ENCODE measurements at places on chromosomes 3 and 15. TPM values are rescaled to one million over a fixed set of nuclear protein-coding genes. Genes with fewer than 3 reads are reported as not detected.

The KBTBD13 gene
- 0.09 TPM for polyA plus RNA-seq

The ANKRD34C gene
- not detected for polyA plus RNA-seq

The DNAH1 gene
- 0.17 TPM for polyA plus RNA-seq

The HTR3E gene
- not detected for polyA plus RNA-seq

The TOMM70 gene
- 26.5 TPM for polyA plus RNA-seq

The WDR76 gene
- polyA plus RNA-seq = 8.5 TPM

The MANF gene
- 48.7 TPM for polyA plus RNA-seq

The P2RY13 gene
- 0.68 TPM for polyA plus RNA-seq

All from GM23338 (cell line).